Thyroid gland (tissue), 4 donors: ENCODE measurements at places on chromosomes 16 and 17. TPM values are rescaled to one million over a fixed set of nuclear protein-coding genes. Genes with fewer than 3 reads are reported as not detected.
A peak's percentile ranks its signal among the peaks of the same experiment; 100 is the strongest.

Gene TBX2
- total RNA-seq, result 8.6 TPM

Gene HBQ1
- total RNA-seq, result not detected

Gene MYL11
- total RNA-seq, result not detected

Gene CLEC3A
- not detected for total RNA-seq

Gene FBXO39
- not detected for total RNA-seq

Gene MSLN
- not detected for total RNA-seq

Gene PTGES3L
- 0.75 TPM for total RNA-seq

Gene SLFN5
- total RNA-seq, result 20.0 TPM

Gene SPATA20
- total RNA-seq, result 142 TPM

Gene PLA2G15
- total RNA-seq, result 40.3 TPM

Gene DHX40
- total RNA-seq, result 47.8 TPM

Gene NPIPB13
- total RNA-seq, result 3.0 TPM

GRCh38 chr16:30884760-30885159, 9.1 kb downstream of the BCL7C start:
- H3K36me3 ChIP-seq, result no peaks in the 10 kb centered on the region
- DNase-seq, result no peak
- H3K4me3 ChIP-seq, result no peak overlapping the region
- no peaks in the 10 kb centered on the region for H3K4me1 ChIP-seq
- no peak overlapping the region for H3K27ac ChIP-seq
- no peaks in the 10 kb centered on the region for H3K27me3 ChIP-seq

DNA sequence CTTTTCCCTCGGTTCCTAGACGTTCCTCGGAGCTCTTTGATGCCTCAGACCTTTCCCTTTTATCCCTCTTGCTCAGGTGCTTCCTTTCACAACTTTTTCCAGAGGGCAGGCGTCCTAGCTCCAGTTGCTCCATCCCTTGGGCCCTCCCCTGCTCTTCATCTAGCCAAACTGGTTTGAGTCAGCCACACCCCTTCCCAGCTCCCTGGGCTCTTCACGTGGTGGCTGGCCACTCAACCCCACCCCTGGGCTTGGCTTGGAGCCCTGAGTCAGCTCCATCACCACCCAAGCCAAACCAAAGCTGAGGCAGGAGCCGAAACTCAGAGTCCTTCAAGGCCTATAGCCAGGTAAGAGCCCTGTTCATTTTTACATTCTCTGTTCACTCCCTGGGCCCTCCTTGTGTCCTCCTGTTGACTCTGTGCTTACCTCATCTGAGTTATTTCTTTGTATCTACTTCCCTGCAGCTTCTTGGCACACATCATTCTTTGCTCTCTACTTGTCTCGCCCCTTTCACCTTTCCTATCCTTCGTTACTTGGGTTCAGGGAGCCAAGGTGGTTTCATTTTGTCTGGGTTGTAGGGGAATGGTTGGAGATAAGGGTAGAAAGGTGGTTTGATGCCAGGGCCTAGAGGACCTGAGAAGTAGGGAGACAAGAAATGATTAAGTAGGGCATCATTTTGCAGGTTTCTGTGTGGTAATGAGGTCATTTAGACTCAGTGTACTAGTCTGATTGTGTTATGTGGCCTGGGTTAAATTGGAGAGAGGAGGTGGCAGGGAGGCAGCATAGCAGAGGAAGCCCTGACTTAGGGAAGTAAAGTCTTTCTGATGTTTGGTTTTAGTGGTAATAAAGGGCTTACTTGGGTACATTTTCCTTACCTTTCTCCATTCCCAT, 7.6 kb upstream of the PHKG2 start:
- H3K36me3 ChIP-seq, result peaks cover 46% of the 10 kb centered on the region
- DNase-seq, result peak; percentile 99
- H3K27me3 ChIP-seq, result no peaks in the 10 kb centered on the region
- H3K4me1 ChIP-seq, result peaks cover 25% of the 10 kb centered on the region
- no peak overlapping the region for H3K4me3 ChIP-seq
- peak overlapping the region; percentile 95 for H3K27ac ChIP-seq

DNA sequence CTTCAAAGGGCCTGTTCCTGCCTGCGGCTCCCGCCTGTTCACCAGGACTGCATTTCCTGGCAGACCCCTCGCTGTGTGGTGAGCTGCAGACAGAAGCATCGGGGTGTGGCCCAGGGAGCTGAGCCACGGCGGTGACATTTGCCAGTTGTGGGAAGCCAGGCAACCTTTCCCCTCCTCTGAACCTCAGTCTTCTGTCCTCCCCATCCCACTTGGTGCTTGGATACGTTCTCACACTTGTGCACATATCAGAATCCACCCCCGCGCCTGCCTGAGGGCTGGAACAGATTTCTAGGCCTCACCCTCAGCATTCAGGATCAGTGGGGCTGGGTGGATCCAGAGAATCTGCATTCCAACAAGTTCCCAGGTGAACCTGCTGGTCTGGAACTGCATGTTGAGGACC, 63.5 kb downstream of the CRISPLD2 start:
- H3K36me3 ChIP-seq, result no peaks in the 10 kb centered on the region
- H3K27ac ChIP-seq, result no peak overlapping the region
- no peak overlapping the region for H3K4me3 ChIP-seq
- peaks cover 10% of the 10 kb centered on the region for H3K4me1 ChIP-seq
- H3K27me3 ChIP-seq, result no peaks in the 10 kb centered on the region

GRCh38 chr17:72764632-72765041, 327.9 kb downstream of the SLC39A11 start:
- no peak overlapping the region for H3K4me3 ChIP-seq
- H3K4me1 ChIP-seq, result no peaks in the 10 kb centered on the region
- no peaks in the 10 kb centered on the region for H3K36me3 ChIP-seq

GRCh38 chr16:59236804-59237458, 502.8 kb upstream of the GOT2 start:
- H3K27ac ChIP-seq, result no peak overlapping the region
- no peak overlapping the region for H3K4me3 ChIP-seq
- no peaks in the 10 kb centered on the region for H3K27me3 ChIP-seq
- no peaks in the 10 kb centered on the region for H3K36me3 ChIP-seq
- no peak for DNase-seq

- peak overlapping the region; percentile 80 for H3K27ac ChIP-seq
- no peak overlapping the region for H3K4me3 ChIP-seq
- H3K36me3 ChIP-seq, result peaks cover 14% of the 10 kb centered on the region
- DNase-seq, result no peak
These were observed 89.8 kb downstream of the KPNA2 start for GRCh38 chr17:68125111-68125870.

DNA sequence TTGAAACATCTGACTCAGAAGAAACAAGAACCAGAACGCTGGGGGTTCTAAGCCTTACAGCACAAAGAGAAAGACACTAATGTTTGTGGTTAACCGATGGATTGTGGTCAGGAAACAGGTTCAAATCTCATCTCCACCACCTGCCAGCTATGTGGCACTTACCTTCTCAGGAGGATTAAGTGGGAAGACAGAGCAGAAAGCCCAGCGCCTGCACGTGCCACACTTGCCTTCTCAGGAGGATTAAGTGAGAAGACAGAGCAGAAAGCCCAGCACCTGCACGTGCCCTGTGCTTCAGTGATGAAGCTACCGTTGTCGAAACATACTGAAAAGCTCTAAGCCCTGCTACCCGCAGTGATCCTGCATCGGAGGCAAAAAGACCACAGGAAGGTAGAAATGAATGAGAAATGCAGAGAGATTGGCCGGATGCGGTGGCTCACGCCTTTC, 90.6 kb downstream of the NXN start:
- no peak overlapping the region for H3K27ac ChIP-seq
- no peaks in the 10 kb centered on the region for H3K4me1 ChIP-seq

GRCh38 chr17:76088868-76089576, 10.0 kb downstream of the ZACN start:
- H3K4me3 ChIP-seq, result no peak overlapping the region
- H3K27me3 ChIP-seq, result no peaks in the 10 kb centered on the region
- H3K27ac ChIP-seq, result no peak overlapping the region
- no peak for DNase-seq
- no peaks in the 10 kb centered on the region for H3K4me1 ChIP-seq

- no peak overlapping the region for H3K27ac ChIP-seq
- no peak overlapping the region for H3K4me3 ChIP-seq
- H3K36me3 ChIP-seq, result no peaks in the 10 kb centered on the region
- peaks cover 13% of the 10 kb centered on the region for H3K4me1 ChIP-seq
- no peaks in the 10 kb centered on the region for H3K27me3 ChIP-seq
These were observed 3.7 kb upstream of the SRCIN1 start for GRCh38 chr17:38609280-38610031.

- peak; percentile 98 for DNase-seq
- no peaks in the 10 kb centered on the region for H3K27me3 ChIP-seq
- H3K27ac ChIP-seq, result peak within 1 kb of the TSS; percentile 81
- peak within 1 kb of the TSS; percentile 24 for H3K4me3 ChIP-seq
- H3K36me3 ChIP-seq, result no peaks in the 10 kb centered on the region
These were observed at the start of gene SKA2 for GRCh38 chr17:59154721-59155438. Gene SKA2 (minus strand): TSS chr17:59155186. CDS start chr17:59155163, 23 bp downstream.

DNA sequence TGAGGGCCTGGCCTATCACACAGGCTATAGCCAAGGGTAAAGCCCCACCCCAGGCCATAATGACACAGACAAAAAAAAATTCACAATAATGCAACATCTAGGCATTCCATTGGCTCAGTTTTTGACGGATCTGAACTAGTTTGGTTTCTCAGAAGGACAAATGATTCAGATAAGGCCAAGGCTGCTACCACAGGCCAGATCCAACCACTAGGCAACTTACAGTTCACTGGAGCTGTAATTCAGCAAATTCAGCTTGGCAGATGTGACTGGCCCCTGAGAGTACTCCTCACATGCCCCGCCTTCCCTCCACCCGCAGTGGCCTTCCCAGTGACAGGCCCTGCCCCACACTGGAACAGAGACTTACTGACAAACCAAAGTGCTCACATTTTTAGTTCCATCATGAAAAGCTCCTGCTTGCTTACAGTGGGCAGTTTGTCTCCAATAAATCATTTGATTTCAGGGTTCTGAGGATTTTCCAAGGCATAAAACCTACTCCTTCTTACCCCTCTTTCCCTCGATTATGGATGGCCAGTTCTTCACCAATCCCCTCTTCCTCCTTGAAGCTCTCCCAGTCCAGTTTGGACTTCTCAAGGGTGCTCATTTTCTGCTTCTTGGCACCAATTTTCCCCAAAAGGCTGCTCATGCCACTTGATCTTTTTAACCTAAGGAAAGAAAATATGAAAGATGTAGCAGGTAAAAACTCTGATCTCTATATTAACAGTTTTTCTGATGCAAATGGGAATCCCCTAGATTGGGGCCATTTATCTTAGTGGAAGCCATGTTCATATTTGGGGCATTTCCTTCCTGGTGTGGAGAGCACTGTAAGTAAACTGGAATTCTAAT, 53.3 kb upstream of the BCAR1 start:
- no peaks in the 10 kb centered on the region for H3K27me3 ChIP-seq
- DNase-seq, result peak; percentile 90
- H3K4me1 ChIP-seq, result peaks cover 27% of the 10 kb centered on the region
- peak overlapping the region; percentile 77 for H3K27ac ChIP-seq
- no peaks in the 10 kb centered on the region for H3K36me3 ChIP-seq
- H3K4me3 ChIP-seq, result no peak overlapping the region

GRCh38 chr17:74037320-74037719, 166.2 kb upstream of the RPL38 start:
- no peaks in the 10 kb centered on the region for H3K4me1 ChIP-seq
- H3K27ac ChIP-seq, result no peak overlapping the region
- no peaks in the 10 kb centered on the region for H3K27me3 ChIP-seq
- no peak overlapping the region for H3K4me3 ChIP-seq
